ENCODE measurements at places on chromosomes 13 and 19.

GRCh38 chr19:33456076-33456844, 65.3 kb downstream of the PEPD start:
- no peak for DNase-seq

DNA sequence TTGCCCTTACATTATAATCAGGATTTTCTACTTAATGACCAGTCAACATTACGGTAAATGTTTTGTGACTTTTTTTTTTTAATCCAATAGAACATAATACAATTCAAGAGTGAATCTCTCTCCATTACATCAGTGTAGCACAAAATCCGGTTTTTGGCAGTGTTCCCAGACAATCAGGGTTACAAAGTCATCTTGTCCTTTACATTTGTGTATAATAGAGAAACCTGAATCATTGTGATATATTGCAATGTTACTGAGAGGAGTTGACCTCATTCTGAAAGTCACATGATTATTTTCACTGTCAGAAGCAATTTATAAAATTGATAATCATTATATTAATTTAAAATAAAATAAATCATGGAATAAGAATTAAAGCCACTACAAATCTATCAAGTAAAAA, 1346.0 kb upstream of the SPRY2 start:
- DNase-seq: no peak

DNA sequence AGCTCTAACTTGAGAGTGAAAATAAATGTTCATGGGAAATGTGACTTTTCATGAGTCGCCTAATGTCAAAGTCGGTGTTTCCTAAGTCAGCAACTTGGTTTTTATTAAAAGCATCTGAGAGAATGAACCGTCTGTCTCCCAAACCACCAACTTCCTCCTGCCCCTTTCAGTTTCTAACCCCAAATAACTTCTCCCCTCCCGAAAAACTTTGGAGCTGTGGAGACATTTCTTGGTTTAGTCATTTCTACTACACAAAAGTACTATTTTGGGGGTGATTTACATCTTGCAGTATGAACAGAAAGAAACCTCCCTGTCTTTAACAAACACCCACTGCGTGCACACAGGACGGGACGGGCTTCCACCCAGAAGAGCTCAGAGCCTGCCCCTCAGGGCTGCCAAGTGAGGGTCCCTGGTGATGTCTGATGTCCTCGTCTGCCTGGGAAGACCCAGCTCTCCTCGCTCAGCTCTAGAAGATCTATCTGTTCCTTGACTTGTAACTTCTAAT, 65.0 kb downstream of the RASA3 start:
- DNase-seq: peak; percentile 76

DNA sequence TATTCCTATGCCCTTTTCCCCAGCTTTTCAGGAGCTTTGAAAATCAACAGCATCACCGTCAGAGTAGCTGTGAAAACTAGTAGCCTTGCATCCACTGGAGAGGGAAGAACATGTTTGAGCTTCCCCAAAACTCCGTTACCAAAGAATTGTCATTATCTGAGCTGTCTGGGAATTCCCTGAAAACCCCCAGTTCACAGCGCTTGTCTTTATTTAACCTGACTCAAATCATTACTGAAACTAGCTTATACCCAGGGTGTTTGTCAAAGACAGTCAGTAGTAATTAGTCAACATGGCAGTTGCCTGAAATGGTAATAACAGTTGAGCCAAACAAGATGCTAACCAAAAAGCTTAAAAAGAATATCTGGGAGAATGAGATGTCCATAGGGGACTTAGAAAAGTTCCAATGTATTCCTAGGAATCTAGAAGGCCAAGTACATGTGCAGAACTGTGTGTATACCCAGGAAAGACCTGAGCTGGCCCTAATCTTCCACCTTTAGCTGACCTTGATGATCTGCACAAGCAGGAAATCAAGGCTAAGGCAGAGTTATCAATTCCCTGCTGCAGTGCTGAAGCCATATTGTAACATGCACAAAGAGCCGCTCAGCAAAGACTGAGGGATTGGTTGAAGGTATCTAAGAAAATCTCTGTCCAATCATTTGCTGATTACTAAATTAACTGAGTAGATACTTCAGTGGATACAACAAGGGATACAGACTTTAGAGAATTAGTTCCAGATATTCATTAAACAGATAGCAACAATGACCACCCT, 130.8 kb downstream of the KL start:
- DNase-seq: peak; percentile 68

DNA sequence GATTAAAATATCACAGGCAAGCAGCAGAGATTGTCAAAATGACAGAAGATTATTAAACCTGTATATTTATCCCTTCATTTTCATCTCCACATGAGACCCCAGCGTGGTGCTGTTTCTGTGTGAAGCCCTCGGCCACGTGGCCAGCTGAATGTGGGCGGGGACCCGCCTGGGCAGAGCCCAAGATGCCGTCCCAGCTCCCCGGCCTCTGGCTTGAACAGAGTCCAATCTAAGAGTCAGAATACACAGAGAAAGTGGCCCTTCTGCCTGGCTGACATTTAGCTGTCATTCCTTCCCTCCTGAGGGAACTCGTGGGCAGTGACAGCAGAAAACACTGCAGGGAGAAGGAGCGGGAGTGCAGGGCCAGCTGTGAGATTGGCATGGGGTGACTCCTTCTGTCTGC, 34.9 kb upstream of the UQCRFS1 start:
- DNase-seq: no peak

DNA sequence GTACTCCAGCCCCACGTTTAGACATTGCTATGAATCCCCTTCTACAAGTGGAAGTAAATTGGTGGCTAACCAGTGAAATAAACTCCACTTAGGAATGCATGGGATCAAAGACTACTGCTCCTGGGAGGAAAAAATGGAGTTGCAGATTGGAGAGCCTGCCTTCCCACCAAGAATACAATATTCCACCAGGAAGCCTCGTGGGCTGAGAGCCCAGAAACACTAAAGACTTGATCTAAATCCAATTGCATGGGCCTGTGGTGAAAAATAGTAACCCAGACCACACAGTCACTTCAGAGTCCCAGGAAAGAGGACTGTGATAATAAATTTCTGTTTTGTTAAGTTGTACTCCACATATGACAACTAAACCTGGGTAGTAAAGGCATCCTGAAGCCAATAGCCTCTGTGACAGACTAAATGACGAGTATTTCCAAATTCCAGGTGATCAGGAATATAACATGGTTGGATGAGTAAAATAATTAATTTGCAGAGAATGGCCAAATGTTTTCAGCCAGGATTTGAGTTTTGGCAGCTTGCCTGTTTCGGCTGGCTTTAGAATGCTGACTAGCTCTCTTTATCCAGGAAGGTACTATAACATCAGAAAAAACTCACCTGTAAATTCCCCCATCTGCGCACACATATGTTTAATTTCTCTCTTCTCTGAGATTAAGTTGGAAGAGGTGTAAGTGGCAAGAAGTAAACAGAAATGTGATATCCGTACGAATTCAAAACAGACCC, 480.3 kb downstream of the LIG4 start:
- no peak for DNase-seq

DNA sequence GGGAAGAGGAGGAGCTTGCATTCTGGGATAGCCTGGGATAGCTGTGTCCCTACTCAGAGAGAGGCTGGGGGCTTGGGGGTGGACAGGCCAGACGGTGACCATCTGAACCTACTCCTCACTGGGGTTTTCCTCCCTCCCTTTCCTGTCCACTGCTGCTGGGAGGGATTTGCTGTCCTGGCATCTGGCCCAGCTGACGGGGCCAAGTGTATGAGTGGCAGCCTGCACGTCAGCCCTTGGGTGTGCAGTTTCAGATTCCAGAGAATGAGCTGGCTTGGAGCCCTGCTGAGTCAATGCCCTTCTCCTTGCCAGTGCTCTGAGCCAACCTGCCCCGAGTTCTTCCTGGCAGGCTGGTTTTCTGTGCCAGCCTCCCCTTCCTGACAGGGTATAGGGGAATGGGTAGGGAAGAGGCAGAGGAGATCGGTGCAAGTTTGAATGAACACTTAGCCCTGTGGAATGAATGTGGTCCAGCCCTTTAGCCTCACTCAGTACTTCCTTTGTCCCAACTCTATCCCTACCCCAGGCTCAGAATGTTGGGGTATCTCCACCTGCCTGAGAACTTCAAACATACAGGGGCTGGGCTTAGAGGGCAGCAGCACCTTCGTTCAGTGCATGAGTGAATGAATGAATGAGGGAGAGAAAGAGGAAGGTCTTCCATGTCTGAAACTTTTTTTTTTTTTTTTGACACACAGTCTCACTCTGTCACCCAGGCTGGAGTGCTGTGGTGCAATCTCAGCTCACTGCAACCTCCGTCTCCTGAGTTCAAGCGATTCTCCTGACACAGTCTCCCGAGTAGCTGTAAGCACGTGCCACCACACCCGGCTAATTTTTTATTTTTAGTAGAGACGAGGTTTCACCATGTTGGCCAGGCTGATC, 1.8 kb upstream of the ANGPTL4 start:
- DNase-seq: no peak

DNA sequence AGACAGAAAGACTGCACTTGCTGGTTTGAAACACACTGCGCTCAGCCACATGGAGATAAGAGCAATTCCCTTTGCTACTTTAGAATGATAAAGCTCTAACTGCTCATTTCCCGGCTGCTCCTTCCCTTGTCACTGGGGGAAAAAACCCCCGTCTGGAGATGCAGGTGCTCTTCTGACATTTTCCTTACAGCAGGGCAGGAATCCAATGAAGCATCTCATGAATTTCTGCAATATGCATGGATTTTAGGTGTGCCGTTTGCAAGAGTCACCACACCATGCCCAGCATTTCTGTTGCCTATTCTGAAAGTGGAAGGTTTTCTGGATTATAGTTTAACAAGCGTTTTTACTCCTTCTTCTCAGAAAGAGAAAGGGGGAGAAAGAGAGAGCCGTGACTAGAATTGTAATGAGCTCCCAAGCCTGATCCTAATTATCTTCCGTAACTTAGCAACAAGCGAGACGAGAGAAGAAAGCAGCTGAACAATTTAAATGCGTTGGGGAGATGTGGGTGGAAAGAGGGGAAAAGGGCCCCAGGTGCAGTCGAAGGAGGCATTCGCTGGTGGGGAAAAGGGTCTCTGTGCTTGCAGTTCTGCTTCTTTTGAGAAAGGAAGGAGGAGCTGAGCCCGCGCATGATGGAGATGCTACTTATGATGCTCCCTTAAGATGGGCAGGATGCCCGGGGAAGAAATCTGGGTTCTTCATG, 76.6 kb upstream of the SPATA13 start:
- no peak for DNase-seq

GRCh38 chr13:28455580-28456194, 39.2 kb downstream of the FLT1 start:
- no peak for DNase-seq

DNA sequence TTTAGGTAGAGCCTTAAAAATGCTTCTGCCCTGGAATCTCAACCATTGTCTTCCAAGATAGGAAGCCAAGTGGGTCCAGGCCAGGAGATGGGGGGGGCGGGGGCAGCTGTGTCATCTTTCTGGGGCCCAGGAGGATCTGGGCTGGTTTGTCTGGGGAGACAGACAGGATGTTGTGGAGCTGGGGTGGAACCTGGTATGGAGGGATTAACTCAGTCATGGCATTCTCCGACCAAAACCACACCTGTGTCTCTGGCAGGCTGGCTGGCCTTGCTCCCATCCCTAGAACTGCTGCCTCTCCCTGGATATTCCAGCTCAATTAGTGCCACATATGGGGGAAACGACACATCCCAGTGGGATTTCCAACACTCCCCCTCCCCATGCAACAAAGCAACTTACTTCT, 2.7 kb upstream of the MAP2K7 start:
- DNase-seq: no peak

- DNase-seq: no peak
Observed at GRCh38 chr19:18427080-18427742, 8.0 kb downstream of the SSBP4 start.

GRCh38 chr13:40192858-40193257, 473.6 kb downstream of the FOXO1 start:
- no peak for DNase-seq

- no peak for DNase-seq
Observed at GRCh38 chr13:92768602-92769001, 458.0 kb upstream of the GPC6 start.

- no peak for DNase-seq
Observed at GRCh38 chr13:94657167-94657566, 55.2 kb downstream of the SOX21 start.

DNA sequence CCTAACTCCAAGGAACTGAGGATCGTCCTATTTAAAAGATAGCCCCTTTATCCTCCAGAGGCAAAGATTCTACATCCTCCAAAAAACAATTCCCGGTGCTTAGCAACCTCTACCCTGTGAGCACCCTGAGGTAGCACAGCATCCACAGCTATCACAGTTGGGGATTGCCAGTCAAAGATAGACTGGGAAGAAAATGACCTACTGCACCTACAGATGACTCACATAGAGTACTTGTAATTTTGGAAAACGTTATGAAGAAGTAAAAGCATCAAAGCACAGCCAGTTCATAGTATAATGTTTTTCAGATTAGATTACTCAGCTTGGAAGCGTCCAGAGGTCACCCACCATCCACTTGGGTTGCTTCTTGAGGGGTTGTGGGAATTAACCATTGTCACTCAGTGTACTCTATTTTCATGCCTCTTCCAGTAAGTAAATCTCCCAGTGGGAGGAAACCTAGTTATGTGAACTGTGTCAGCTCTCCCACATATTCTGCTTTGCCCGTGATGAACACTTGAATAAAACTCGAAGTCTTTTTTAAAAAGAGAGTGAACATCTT, 8.9 kb upstream of the FAM124A start:
- no peak for DNase-seq
